ENCODE measurements at places on chromosomes 7 and 10.

DNA sequence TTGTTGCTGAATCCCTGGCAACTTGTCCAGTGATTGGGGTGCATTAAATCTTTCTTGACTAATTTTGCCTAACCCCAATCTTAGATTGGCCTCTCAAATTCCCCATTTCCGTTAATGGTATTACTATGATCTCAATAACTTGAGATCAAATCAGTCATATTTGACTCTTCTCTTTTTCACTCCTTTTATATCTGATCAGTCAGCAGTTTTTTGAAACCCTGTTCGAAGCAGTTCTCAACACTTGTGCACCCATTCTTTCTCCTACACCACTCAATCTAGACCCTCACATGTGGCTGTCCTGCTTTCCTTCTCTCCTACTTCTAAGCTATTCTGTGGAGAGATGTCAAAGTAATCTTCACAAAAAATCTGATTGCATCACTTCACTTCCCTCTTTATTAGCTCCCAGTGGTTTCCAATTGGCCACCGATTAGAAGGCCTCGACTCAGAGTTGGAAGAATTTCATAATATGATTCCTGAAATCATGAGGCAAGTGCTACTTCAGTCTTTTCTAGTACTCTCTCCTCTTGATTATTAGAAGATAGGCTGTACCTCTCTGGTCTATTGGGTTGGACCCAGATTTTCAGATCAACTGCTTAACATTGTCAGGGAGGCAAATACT, 128.9 kb downstream of the ZNF365 start:
- DNase-seq = no peak

DNA sequence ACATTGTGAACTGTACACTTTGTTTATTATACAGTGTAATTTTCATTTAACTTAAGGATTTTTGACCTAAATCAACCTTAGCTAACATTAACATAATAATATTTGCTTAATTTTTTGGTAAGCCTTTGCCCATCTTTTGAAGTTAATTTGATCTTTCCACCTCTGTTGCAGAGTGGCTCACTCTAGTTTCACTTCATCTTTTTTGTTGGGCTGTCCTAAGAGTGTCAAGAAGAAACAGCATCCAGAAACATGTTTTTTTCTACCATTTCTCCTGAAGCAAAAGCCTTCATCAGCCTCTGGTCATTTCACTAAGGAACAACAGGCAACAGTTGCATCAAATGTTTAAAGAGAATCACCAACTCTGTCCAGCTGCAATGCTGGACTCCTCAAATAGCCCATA, 824.7 kb downstream of the REEP3 start:
- DNase-seq = no peak

GRCh38 chr7:123522066-123522465, 12.3 kb downstream of the IQUB start:
- DNase-seq = no peak

- DNase-seq = no peak
These were observed 21.3 kb downstream of the CFAP46 start for GRCh38 chr10:132921086-132921485.

DNA sequence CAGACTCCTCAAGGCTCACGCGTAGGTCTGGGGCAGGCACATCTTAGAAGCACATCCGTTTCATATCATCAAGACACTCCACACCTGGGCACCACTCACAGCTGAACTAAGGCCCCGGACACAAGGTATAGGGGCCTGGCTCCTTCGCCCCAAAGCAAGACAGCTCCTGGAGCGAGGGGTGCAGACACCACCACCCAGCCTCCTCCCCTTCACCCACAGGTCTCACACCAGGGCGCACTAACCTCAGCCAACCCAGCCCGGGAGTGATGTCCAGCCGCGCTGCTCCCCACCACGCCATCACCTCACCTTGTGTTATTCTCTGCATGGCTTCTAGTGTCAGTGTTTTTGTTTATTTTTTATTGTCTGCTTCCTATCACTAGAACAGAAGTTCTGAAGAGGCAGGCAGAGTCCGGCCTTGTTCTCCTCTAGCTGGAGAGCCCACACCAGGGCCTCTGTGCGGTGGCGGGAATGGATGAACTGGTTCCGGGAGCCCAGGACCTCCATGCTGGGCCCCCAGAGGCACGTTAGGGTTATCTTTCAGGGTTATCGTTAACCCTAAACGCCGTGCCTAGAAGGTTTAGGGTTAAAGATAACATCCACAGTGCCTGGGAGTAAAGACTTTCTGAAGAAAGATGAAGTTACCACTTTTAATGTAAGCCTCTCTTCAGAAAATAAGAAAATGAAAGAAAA, 21.8 kb downstream of the BRI3 start:
- no peak for DNase-seq

DNA sequence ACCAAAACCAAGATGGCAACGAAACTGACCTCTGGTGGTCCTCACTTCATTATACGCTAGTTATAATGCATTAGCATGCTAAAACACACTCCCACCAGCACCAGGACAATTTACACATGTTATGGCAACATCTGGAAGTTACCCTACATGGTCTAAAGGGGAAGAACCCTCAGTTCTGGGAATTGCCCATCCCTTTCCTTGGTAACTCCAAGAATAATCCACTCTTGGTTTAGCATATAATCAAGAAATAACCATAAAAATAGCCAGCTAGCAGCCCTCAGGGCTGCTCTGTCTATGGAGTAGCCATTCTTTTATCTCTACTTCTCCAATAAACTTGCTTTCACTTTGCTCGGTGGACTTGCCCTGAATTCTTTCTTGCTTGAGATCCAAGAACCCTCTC, 191.1 kb downstream of the DOCK4 start:
- DNase-seq = no peak

DNA sequence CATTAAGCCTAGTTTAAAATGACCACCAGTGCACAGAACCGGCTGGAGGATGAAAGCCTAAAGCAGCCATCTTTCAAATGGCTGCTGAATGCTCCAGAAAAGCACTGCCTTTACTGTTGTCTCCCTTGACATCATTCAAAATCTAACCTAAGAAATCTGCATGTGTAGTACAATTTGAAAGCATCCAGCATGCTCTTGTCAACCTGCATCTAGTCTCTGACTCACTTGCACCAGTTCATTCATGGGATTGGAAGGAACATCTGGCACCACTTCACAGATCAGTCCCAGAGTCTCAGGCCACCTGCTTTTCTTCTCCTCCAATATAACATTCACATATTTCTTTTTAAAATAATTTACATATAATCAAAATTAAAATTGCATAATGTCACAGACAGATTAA, 76.2 kb downstream of the RNF133 start:
- DNase-seq = no peak

DNA sequence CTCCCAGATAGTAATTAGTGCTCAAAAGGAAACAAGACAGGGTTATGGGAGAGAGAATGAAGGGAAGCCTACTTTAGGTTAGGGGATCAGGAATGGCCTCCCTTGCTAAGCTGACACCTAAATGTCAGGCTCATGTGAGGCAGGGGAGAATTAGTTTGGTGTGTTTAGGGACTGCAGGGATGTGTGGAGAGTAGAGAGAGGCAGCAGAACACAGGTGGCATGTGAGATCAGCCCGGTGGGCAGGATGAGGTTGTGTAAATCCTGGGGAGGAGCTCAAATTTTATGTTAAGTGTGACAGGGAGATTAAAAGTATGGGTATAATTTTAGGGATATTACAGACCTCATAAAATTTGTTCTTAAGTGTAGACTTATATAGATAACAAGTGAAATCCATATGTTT, 56.2 kb upstream of the ZNF438 start:
- DNase-seq = no peak

DNA sequence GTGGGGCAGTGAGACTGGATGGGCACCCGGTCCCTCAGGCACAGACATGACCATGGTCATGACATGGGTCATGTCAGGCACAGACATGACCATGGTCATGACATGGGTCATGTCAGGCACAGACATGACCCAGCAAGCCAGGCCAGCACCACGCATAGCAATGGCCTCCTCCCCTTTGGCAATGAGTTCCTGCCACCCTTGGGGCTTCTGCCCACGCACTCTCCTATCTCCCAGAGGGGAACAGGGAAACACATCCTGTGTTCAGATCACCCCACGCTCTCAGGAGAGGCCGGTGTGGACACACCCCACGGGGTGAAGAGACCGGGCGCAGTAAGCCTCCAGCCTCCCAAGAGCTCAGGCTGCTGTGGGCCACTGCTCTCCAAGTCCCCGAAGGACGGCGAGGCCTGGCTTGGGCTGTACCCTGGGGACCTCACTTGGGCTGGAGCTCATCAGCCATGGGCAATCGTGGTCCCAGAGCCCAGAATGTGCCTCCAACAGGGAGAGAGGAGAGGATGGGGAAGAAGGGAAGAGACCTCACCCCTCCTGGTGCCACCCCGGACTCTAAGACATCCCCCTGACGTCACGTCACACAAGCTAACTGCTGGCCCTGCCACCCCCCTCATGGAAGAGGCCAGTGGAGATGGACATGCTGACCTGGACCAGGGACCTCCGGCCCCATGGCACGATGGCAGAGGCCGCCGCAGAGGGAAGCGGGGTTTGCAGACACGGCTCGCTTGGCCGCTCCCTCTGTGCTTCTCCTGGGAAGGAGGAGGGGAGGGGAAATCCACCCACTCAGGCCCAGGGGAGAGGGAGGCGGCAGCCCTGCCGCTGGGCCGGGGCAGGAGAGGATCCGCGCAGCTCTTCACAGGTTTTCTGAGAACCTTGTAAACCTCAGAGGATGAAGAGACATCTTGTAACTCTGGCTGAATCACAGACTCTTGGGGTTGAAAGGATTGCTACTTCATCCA, 269.6 kb downstream of the ELFN1 start:
- DNase-seq = no peak

GRCh38 chr7:26165950-26166683, 14.1 kb downstream of the NFE2L3 start:
- DNase-seq = no peak

- DNase-seq = no peak
These were observed 190.8 kb upstream of the PRKCQ start for GRCh38 chr10:6770846-6771245.

- DNase-seq = no peak
These were observed 1.6 kb downstream of the VAX1 start for GRCh38 chr10:117136391-117136975.

GRCh38 chr10:8104005-8104404, 49.5 kb downstream of the GATA3 start:
- no peak for DNase-seq

- no peak for DNase-seq
These were observed 149.1 kb upstream of the ADO start for GRCh38 chr10:62655337-62655994.

GRCh38 chr7:20440472-20441105, 109.9 kb downstream of the ITGB8 start:
- no peak for DNase-seq

DNA sequence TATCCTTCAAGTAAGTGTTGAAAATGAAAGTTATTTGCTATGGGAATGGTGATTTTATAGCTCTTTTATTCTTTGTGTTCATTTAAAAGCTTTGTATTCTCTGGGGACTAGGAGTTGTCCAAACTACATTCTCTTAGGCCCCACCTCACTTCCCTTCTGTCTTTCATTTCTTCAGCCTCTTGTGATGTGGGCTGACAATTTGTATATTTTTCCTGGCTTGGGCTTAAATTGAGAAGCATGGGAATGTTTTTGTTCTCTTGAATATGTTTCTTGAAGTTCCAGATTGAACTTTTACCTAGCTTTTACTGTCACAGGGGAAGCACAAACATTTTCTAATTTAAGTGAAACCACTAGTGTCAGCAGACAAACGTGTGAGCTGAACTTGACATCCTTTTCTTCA, 27.9 kb downstream of the BBS9 start:
- DNase-seq = no peak

DNA sequence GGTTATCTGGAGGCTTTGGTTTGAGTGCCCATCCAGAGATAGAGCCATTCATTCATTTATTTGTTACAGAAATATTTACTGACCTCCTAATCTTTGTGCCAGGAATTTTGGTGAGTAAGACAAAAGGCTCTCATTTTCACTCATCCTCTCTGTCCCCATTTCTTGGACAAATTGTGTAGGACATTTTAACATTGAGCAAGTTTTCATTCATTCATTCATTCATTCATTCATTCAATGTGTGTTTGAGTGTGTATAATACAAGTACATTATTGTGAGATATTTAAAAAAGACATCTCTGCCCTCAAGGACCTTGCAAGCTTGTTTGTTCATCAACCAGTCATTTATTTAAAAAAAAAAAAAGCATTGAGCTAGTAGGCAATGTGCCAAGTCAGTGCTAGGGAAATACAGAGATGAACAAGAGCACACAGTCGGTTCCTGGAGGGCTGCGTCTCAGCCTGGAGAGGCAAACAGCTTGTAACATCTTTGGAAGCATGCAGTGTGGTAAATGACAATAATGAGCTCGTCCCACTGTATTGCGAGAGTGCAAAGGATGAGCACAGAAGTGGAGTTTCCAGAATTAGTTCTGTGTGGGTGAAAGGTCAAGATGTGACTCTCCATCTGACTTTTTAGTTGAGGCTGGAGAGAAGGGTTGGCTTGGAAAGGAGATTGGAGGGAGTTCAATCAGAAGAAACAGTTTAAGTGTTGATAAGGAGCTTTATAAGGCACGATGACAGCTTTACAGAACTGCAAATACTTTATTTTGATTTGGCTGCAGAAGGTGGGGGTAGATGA, 50.5 kb upstream of the HBP1 start:
- DNase-seq = no peak

GRCh38 chr7:136183981-136184380, 206.8 kb upstream of the MTPN start:
- no peak for DNase-seq

DNA sequence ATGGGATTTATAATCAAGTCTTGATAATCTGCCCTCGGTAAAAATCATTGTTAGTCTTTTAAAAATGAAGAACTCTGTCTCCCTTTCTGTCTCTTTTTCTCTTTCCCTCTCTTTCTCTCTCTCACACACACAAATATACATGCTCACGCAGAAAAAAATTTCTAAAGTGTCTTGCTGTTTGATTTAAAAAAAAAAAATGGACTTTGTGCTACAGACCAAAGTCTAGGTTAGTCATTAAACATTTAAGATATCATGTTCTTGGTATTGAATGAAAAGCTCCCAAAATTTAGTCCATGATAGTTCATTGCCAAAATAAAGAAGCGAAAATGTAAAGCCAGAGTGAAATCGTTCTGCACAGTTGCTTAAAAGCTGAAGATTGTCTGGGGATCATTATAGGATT, 665.8 kb downstream of the SORCS1 start:
- DNase-seq = no peak

GRCh38 chr7:7317850-7318249, 135.5 kb downstream of the C1GALT1 start:
- DNase-seq = no peak

- DNase-seq = no peak
These were observed 45.7 kb downstream of the BPGM start for GRCh38 chr7:134692344-134692705.

- DNase-seq = no peak
These were observed 31.6 kb downstream of the RASGEF1A start for GRCh38 chr10:43235070-43235900.

DNA sequence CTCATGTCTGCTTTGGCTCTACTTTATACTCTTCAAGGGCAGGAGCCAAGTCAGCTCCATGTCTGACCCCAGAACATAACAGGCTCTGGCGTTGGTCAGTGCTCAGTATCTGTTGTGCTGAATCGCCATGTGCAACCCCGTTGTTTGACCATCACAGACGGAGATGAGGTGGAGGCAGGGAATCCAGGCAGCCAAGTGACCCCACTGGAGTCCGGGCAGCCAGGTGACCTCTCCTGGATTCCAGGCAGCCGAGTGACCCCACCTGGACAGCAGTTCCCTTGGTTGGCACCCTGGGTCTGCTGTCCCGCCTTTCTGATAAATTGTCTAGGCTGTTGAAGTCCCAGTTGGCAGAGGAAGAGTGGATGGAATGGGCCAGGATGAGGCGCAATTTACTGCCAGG, 232.2 kb downstream of the TCERG1L start:
- DNase-seq = no peak
